CD4-positive, alpha-beta memory T cell (primary cell): ENCODE measurements at places on chromosomes 5 and 9. TPM values are rescaled to one million over a fixed set of nuclear protein-coding genes. Genes with fewer than 3 reads are reported as not detected.

GRCh38 chr5:170451747-170452365, 52.0 kb upstream of the KCNIP1 start:
- DNase-seq, result no peak

DNA sequence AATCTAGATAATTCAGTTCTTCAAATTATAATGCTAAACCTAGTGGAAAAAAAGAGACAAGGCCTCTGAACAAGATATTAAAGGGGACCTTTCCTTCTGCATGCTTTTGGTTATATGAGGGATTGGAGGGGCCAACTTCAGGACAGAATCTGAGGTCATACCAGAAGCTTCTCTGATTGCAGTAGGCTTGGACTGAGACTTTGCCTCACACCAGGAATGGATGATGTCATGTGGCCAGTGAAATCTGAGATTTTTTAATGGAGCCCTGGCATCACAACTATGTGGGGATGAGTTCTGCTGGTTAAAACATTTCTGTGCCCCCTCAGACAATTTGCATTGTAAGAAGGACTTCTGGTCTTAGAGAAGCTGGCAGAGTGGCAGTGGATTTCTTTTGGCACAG, 88.6 kb downstream of the ANGPTL2 start:
- no peak for DNase-seq

DNA sequence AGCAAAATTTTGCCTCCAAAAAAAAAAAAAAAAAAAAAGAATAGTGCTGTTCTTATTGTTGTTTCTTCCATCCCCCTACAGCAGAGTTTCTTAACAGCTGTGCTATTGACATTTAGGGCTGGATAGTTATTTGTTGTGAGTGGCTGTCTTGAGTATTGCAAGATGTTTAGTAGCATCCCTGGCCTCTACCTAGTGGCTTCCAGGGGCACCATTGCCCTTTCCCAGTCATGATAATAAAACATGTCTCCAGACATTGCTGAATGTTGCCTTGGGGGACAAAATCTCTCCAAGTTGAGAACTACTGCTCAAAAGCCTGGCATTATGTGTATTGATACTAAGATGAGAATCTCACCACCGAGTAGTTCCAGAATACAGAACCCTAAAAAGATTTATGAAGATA, 108.7 kb downstream of the PALM2AKAP2 start:
- DNase-seq, result no peak

GRCh38 chr9:14180960-14181537, 132.9 kb downstream of the NFIB start:
- DNase-seq, result no peak

DNA sequence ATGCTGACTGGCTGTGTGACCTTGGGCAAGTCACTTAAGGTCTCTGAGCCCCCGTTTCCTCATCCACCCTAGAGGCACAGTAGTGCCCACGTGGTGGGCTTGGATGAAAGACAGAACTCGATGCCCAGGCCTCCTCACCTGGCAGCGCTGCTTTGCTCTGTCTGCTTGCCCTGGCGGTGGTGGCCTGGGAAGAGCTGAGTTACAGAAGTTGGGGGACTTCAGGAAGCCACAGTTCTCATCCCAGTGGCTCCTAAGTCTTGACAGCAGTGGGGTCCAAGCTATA, 171.5 kb upstream of the IER5L start:
- no peak for DNase-seq

GRCh38 chr5:80619086-80619485, 35.4 kb upstream of the MSH3 start:
- DNase-seq, result no peak

- DNase-seq, result no peak
These were observed 13.8 kb downstream of the CD74 start for GRCh38 chr5:150398722-150399523.

DNA sequence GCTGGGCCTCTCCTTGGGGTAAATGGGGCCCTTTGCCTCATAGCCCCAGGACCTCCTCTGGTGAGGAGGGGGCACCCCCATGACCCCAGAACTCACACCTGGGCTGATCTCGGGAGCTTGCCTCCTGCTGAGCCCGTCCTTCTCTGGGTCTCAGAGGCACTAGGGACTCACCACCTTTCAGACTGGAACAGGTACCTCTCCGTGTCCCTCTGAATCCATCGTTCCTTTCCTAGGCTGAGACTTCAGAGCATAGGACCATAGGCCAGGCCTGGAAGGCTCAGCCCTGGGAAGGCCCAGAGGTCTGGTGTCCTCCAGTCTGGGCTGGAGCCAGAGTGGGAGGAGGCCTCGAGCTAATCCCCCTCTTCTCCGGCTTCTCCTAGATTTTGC, 97.9 kb downstream of the CACNA1B start:
- no peak for DNase-seq

DNA sequence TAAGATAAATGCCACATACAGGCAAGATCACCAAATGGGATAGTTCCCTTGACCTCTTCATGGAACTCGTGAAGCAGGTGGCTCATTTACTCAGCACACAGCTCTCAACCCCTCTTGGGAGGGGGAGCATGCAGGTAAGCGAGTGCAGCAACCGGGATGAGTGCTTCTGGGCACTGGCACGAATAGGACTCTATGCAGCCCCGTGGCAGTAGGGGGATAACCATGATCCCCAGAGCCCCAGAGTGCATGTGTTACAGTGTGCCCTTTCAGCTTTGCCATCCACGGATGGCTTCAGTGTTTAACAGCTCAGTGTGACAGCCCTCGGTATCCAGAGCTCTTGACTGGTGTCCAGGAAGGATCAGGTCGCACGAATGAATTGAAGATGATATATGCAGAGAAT, 1187.1 kb downstream of the CDH9 start:
- no peak for DNase-seq

The TPPP gene
- total RNA-seq, result 0.97 TPM

The SLC44A1 gene
- 13.7 TPM for total RNA-seq

The KCNT1 gene
- 0.06 TPM for total RNA-seq

The SH3PXD2B gene
- 0.19 TPM for total RNA-seq

The PCDHA1 gene
- total RNA-seq, result not detected

The NRARP gene
- total RNA-seq, result 0.25 TPM

The SPINK4 gene
- not detected for total RNA-seq

The SOHLH1 gene
- total RNA-seq, result not detected

The ACOT12 gene
- total RNA-seq, result not detected
